ENCODE measurements at places on chromosomes 3 and 15.

DNA sequence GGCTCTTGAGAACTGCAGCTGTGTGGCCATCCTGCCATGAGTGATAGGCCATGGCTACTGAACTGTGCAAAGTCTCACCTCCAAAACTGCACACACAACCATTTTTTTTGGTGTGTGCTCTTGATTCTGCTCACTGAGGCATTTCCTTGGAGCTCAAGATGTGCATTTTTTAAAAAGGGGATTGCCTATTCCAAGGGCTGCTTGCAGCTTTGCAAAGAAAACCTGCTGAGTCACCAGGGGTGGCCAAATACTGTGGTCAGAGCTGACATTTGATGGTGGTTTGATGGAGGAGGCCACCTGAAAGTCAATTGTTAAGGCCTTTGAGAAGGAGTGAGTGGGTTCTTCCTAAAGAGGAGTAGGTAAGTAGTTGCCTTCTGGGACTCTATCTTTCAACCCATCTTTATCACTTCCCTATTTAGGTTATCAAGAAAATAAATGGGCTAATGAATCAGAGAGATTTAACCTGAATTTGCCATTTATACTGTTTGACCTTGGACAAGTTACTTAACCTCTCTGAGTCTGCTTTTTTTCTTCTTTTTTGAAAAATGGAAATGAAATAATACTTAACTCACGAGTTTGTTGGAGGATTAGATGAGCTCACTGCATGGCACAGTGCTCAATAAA lies 87.9 kb downstream of the CHST2 start:
- peak; percentile 12 for DNase-seq

DNA sequence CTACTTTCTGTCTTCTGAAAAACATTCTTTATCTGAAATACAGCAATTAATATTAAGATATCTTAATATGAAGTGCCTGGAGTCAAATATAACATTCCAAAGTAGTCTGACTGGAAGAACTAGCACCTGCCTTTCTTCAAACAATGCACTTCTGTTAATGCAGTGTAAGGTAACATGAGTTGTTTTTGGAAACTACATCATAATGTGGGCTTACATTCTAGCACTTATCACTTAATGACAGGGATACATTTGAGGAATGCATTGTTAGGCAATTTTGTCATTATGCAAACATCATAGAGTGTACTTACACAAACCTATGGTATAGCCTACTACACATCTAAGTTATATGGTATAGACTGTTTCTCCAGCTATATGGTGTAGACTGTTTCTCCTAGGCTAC lies 49.2 kb downstream of the SLC15A2 start:
- DNase-seq = no peak

DNA sequence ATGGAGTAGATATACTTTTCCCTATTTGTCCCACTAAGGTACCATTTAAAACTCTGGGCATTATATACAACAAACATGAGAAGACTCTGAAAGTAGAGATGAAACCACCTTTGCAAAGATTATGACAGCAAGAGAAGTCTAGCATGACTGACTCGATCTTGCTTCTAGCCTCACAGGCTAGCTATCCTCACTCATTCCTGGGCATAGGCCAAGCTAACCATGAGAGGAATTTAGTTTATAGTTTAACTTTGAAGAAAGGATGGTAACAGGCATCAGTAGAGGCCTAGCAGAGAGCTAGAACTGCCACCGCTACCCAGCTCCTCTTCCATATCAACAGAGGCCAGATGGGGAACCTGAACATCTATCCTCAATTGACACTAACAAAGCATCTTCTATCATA lies 63.5 kb upstream of the FSIP1 start:
- no peak for DNase-seq

DNA sequence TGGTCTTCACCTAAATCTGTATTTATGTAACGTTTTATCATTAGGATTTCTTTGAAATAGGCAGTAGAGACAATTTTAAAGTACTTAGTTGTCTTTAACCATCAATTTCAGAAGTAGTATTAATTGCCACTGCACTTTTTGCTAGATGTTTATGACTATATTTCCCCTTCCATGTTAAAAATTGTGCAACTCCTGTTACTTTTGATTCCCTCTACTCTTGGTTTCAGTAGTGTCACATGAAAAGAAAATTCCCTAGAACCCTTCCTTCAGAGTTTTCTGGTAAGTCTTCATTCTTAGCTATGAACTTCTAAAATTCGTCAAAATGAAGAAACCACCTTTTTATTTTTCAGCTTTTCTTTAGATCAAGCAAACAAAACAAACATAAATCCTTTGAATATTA lies 7.1 kb downstream of the PIAS1 start:
- DNase-seq = no peak

- DNase-seq = no peak
These were observed 2.9 kb downstream of the MBNL1 start for GRCh38 chr3:152271501-152272236.

- no peak for DNase-seq
These were observed 180.6 kb downstream of the GREM1 start for GRCh38 chr15:32898414-32898813.

GRCh38 chr3:72591522-72592421 lies 256.5 kb downstream of the SHQ1 start:
- DNase-seq = peak; percentile 60

- no peak for DNase-seq
These were observed 121.7 kb downstream of the MEGF11 start for GRCh38 chr15:66131831-66132230.

DNA sequence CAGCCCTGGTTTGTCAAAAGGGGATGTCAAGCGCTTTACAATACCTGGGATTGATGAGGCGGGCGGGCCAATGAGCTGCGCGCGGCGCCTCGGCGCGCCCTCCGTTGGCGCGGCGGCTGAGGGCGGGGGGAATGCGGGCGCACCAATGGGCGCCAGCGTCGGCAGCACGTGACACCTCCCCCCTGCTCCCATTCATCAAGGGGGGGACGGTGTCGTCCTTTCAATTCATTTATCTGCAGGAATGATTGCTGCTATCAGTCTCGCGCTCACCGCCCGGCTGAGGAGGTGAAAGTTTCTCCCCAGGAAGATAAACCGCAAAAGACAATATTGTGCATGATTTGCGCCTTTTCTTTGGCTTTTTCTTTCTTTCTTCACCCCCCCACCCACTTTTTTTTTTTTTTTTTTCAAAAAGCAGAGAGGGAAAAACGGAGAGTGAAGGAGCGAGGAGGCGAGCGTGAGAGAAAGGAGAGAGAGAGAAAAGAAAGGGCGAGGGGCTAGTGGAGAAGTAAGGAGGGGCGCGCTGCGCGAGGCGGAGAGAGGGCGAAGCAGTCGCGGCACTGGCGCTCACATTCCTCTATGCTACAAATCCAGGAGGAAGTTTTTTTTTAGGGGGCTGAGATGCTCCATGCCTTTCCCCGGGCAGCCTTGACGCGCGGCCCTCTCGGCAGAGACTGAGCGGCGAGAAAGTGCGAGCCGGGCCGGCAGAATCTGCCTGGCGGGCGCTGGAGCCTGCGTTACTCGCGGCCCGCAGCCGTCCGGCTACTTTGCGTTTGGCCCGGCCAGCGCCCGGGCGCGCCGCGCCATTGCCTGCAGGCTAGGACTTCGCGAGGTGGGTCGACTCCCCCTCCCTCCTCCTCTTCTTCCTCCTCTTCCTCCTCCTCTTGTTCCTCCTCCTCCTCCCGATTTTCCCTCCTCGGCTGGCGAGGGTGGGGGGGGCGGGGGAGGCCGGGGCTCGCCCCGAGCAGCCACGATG lies at the start of gene ZIC1:
TSS of gene ZIC1 (plus strand) at position 223 of the 973 bp plus-strand sequence. CDS start at position 971, 748 bp downstream.
- DNase-seq = peak; percentile 88

- no peak for DNase-seq
These were observed 4.4 kb downstream of the PLSCR4 start for GRCh38 chr3:146246526-146246925.

DNA sequence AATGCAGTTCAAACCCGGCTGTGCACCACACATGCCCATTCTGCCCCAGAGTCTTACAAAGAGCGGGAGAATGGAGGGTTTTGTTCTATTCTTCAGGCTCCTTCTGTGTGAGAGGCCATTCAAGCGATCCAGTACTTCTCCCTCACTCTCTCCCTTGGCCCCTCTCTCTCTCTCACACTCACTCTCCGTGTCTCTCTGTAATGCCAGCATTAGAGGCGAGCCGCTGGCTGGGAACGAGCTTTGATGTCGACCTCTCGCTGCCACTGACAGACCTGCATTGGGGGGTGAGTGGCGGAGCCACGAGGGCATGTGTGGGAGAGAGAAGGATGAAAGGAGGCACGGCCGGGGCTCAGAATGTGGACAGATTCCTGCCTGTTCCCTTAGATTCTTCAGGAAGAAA lies 231.7 kb upstream of the ARRDC4 start:
- no peak for DNase-seq

DNA sequence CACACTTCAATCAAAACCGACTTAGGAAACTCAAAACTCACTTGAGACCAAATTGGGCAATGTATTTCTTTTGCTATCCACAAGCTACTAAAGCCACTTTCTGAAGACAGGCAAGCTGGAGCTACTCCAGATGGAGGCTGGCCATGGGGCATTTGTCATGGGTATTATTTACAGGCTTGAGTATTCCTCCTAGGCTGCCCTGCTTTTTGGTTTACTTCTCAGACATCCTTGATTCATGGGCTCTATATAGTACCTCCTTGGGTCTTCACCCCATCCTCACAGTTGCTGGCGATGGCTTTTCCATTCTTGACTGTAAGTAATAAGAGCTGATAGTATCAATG lies 18.6 kb upstream of the SYNM start:
- no peak for DNase-seq

DNA sequence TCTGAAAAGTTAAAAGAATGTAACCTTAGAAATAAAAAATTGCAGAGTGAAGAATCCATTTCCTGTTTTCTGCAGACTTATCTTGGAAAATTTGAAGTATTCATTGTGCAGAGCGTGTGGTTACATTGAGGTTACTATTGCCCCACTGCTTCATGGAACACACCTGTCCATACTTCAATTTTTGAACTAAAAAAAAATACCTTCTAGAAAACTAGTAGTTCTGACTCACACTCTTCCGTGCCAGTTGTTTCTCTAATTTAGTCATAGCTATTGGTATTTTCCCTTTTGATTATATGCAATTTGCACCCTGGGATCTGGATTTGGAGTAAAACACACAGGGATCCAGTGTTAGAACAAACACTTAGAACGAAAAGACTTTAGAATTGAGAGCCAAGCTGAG lies 111.8 kb upstream of the LYSMD4 start:
- no peak for DNase-seq

All from H54 (cell line).